Epithelial cell of alveolus of lung (primary cell): ENCODE measurements at places on chromosomes 11 and 22. TPM values are rescaled to one million over a fixed set of nuclear protein-coding genes. Genes with fewer than 3 reads are reported as not detected.

The CDKN1C gene
- total RNA-seq: 30.1 and 99.7 TPM in 2 replicates

The OR8B12 gene
- not detected in 2 replicates for total RNA-seq

The ISX gene
- not detected in 2 replicates for total RNA-seq

The ABTB2 gene
- 4.4 and 7.8 TPM in 2 replicates for total RNA-seq

The NPAS4 gene
- not detected in 2 replicates for total RNA-seq

The FAM83F gene
- total RNA-seq: 1.9 TPM in 1 of 2 replicates, not detected in the other
